Skin of body (tissue), 3 donors: ENCODE measurements at places on chromosomes 12 and 14.

DNA sequence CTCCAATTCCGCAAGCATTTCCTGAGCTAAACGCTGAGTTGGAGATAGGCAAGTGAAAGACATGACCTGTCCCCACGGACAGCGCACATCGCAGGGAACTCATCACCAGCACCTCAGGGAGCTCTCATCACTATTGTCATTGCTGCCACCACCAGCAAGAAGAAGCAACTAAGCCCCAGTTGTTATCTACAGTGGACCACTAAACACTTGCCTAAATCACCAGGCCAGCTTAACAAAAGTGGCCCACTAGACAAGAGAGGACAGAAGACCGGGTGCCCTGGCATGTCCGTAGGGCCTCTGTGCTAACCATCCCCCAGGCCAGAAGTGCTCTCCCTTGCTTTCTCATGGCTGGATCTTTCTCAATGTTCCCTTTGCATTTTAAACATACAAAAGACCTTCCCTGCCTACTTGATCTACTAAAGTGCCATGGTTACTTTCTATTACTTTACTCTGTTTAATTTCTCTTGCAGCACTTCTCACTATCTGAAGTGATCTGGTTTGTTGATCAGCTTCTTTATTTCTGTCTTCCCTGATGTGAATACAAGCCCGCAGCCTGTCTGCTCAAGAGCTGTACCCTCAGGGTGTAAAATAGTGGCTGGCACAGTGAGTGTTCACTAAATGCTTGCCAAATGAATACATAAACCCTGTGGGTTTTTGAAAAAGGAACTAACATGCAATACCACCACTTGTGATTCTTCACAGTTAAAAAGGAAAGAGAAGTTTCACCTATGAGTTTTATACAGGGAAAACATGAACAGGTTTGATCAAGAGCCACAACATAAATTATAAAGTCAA is 60.9 kb upstream of the RFLNA start:
- no peak for DNase-seq

- DNase-seq, result no peak
Observed at GRCh38 chr14:95421741-95422140, 94.7 kb downstream of the SYNE3 start.

GRCh38 chr14:105333020-105333490 is 18.5 kb downstream of the PACS2 start:
- DNase-seq, result no peak

DNA sequence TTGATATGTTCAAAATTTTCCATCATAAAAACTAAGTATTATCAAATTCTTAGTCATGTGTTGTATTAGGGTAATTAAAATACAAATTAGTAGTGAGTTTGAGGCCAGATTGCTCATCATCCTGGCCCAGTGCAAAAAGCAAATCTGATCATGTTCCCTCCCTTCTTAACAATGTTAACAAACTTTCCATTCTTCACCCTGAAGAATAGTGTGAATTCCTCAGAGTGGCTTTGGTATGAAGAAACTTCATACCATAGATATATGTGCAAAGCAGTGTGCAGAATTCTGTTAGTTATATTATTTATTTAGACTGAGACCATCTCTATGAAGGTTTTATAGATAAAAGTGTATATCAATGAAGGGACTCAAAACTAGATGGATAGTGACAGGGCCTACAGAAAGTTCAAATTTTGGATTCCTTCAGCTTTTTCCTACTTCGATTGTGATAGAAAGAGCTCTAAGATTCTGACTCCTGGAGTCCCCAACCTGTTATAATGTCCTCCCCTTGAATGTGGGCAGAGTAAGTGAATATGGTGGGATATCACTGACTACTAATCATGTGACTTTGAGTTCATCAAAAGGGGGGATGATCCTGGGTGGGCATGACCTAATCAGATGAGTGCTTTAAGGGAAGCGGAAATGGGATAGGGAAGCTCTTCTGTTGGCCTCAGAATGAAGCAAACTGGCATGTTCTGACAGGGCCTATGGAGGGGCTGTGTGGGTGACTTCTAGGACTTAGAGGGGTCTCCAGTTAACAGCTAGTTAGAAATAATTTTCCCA is 271.4 kb downstream of the BTG1 start:
- no peak for DNase-seq

DNA sequence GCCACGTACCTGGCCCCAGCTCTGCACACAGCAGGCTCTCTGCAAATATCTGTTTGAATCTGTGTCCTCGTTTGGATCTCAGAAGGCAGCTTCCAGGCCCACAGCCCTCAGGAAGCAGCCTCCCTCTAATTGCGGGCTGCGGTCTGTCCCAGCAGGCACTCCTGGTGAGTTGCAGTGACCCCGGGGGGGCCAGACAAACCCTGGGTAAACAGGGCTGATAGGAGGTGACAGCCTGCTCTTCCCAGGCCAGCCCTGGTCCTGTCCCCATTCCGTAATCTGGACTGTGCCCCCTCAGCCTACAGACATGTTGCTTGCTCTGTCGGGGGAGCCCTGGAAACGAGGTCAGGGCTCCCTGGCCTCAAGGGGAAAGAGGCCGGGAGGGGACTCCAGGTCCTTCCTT is 2.0 kb downstream of the FOXN4 start:
- DNase-seq, result no peak

DNA sequence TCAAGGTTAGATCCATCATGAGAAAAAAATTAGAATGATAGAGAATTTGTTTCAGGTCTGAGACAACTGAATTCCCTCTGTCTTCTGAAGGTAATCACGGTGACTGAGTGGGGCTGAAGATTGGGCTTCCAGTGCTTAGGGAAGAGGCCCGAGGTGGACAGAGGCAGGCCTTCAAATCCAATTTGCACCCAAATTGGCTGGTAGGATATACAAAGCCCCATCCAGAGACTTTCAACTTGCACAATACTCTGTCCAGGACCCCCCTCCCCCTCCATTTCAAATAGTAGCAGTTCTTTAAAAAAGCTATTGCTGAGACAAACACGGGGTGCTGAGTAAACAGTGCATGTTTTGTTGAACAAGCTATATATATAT is 3.6 kb upstream of the FOXG1 start:
- DNase-seq, result no peak

DNA sequence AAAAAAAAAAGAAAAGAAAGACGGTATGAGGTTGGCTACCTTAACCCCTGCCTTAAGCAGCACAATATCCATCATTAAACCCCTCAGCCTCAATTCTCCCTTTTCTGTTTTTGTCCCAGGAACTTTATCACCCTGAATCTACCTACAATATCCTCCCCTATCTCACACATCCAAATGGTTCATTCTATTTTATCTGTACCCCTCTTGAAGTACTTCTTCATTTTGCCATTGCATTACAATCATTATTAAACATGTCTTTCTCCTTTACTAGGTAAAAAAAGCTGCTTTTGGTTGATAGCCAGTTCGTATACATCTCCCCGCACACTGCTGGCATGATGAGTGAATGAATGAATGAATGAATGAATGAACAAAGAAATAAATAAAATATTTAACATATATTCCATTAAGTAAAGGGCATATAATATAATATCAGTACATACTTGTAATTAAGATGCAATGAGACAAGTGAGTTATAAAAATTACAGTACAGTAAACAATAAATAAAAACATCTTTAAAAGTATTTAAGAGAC is 364 bp upstream of the GPR65 start:
- no peak for DNase-seq

GRCh38 chr12:9319044-9319841 is 111.0 kb upstream of the PZP start:
- no peak for DNase-seq

DNA sequence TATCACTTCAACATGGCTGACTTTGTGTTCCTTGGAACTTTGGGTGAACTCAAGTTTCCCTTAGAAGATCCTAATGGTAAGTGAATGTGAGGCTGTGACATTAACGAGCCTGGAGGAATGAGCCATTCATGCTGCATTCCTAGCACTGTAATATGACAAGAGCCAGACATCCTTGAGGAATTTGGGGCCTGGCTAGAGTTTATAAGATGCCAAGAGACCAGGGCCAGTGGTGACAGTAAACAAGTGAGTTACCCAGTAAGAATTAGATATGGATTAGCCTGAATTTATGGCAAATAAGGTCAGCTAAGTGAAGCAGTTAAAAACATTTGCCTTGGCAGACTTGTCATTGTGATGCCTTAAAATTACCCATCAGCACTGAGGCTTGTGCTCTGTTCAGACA is 232.4 kb downstream of the AKAP6 start:
- DNase-seq, result no peak
